NCI-H1092 treated with DMSO at 0.1 percent for 48 hours (cell line): ENCODE measurements at places on chromosomes 1 and 21.

- DNase-seq, result no peak
These were observed 460 bp upstream of the ADORA1 start for GRCh38 chr1:203126866-203127665.

DNA sequence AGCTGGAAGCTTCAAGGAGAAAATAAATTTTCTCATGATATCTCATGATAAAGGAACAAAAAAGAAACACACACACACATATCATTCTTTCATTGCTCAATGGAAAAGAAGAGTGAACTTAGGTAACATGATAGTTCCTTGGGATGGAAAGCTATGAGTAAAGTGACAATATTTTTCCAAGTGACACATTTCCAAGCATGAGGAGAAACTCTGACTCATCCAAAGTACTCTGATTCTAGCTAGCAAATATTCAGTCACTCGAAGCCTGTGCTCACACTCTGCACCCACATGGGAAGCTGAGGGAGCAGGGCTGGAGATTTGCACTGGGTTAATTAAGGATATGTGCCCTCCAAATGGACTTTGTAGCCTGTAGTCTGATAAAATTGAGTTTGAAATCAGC, 222.4 kb downstream of the LRRC40 start:
- no peak for DNase-seq

DNA sequence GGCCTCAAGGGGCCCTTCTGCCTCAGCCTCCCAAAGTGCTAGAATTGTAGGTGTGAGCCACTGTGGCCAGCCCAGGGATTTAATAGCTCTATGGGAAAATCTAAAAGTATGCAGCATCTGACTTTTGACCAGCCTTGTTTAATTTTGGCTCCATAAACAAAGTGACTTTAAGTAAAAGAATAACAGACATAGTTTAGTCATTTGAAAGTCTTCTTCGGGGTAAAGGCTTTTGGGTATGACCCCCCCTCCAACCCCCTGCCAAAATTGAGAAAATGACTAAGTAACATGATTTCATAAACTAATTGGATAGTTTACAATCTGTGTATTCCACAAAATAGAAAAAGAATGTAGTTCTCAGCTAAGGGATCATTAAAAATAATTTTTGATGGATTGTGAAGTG, 17.0 kb downstream of the GPBP1L1 start:
- DNase-seq, result no peak

GRCh38 chr1:2543543-2544092, 12.6 kb upstream of the TNFRSF14 start:
- DNase-seq, result no peak

GRCh38 chr1:156506450-156506849, 5.9 kb upstream of the MEF2D start:
- no peak for DNase-seq

DNA sequence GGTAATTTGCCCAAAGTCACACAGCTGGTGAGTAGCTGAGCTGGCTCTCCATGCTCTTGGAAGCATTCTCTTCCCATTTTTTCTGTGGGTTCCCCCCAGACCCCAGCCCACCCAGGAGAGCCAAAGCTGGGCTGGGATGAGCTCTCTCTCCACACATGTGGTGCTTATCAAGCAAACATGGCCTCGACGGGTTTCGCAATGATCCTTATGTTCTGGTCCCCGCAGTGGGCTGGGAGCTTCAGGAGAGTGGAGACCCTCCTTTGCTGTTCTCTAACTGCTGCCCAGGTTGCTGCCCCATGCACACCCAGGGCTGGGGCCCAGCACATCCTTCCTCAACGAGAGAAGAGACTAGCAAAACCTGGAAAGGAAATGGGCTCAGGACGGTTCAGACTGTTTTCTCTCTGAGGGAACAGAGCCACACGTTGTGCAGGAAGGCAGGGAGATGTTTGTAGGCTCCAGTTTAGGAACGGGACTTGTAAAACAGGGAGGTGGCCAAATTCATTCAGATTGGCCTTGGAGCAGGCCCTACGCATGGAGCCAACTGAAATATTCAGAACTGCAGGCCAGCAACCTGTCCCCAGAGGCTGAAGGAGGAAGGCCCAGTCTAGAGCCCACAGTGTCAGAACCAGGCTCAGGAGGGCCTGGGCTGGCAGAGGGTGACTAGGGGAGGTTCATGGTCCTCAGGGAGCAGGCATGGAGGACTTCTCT, 27.2 kb upstream of the CSF1 start:
- DNase-seq, result no peak

GRCh38 chr1:64050601-64051000, 152.8 kb upstream of the UBE2U start:
- no peak for DNase-seq

DNA sequence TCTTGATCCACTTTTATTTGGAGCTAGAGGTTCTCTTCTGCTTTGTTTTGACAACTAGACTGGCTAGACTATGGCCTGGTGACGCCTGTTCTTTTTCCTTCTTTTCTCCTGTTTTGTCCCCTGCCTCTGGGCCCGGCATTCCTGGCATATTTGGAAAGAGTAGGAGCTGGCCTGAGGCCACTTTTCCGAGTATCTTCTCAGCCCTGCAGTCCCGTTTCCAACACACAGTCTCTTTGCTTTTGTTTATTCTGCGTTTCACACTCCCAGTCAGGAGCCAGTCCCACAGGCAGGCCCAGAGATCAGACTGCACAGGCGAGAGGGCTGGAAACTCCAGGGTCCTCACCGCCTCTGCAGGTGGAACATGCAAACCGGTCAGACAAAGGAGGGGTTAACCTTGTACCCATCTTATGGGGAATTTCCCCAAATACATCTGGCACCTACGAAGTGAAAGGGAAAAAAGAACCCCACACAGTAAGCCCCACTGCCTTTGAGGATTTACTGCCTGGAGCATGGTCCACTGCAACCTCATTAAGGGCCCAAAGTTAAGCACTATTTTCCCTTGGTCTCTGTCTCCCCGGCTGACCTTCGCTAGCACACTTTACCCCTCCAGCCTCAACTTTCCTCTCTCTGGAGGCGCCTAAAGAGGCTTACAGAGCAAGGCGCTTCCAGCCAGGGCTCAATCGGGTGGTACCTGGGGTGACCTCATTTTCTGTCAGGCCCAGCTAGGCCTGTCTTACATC, 141.1 kb downstream of the TOMM20 start:
- no peak for DNase-seq

DNA sequence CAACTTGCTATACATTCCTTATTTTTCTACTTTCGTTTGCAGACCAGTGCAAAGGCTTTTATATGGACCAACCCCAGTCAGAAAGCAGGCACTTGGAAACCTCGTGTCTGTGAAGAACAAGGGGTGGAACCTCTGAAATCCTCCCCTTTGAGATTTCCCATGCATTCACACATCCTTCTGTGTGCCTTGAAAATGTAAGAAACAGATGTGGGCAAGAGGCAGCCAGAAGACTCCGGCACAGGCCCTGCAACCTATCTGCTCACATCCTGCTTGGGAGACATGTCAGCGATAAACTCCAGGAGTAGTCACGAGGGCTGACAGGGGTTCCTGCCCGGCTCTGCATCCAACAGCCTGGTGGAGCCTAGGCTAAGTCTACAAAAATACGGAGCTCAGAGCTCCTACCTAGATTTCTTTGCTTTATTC, 42.5 kb downstream of the ETS2 start:
- no peak for DNase-seq

GRCh38 chr1:117268535-117269455, 58.1 kb upstream of the VTCN1 start:
- DNase-seq, result no peak

DNA sequence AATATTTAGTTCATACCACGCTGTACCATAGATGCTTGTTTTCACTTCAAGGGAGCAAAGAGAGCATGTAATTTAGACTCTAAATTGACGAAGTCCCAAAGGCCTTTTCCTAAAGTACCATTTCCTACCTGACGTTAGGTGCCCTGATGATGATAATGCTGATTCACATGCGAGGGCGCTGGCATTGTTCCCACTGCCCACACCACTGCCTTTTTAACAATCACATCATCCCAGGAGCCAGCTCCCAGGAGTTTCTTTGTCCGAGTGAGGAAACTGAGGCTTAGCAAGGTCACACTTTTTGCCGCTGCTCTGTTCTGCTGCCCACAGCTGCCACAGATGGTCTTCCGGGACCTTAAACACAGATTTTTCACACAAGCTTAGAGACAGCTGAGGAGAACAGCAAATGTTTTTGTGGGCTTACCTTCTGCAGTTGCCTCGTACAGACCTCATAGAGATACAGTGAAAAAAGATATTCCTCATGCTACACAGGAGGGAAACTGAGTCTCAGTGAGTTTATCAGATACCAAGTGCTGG, 69.4 kb downstream of the EVA1C start:
- no peak for DNase-seq

- DNase-seq, result no peak
These were observed 34.9 kb upstream of the LYPLAL1 start for GRCh38 chr1:219138747-219139146.

DNA sequence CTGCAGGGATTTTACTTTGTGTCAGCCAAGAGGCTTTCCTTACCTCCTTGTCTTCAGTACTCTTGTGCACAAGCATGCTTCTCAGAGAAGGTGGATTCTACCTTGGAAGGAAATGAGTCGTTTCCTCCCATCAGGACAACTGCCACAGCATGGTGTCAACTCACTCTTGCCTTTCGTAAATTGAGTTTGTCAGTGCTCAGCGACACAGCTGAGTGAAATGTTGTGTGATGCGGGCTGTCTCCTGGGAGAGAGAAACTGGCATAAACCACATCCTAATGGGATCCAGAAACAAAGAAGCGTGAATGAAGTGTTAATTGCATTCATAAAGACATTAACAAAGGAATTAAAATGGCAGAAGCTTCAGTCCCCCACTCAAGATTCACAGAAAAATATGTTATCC, 51.5 kb upstream of the SLC22A15 start:
- no peak for DNase-seq

DNA sequence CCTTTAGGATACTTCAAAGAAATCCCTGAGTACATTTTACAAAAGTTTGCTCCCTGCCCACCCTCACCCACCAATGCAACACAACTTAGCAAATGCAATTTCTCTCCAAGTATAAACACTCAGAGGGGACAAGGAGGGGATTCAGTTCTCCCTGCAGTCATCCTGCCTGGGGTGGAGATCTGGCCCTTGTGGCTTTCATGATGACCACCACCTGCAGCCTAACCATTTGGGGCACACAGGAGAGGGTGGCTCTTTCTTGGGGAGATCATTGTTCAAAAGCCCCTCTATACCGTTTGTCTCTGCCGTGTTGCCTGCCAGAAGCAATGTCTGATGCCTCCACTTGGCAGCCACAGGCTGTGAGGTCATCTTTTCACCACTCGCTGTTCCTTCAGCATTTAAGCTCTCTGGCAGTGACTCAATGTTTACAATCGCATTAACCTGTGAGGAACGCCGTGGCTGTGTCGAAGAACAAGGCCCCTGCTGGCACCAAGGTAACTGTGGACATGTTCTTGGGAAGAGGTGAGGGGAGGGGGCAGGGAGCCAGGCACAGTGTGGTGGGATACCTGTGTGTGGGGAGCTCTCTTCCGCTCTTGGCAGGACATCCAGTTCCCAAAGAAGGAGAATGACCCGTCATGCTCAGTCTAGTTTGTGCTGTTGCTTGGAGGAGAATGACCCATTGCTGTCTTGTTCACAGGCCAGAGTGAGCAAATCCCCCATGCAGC, 103.9 kb upstream of the DUSP10 start:
- DNase-seq, result peak; percentile 81

GRCh38 chr1:17161137-17161740, 42.0 kb upstream of the PADI2 start:
- no peak for DNase-seq

DNA sequence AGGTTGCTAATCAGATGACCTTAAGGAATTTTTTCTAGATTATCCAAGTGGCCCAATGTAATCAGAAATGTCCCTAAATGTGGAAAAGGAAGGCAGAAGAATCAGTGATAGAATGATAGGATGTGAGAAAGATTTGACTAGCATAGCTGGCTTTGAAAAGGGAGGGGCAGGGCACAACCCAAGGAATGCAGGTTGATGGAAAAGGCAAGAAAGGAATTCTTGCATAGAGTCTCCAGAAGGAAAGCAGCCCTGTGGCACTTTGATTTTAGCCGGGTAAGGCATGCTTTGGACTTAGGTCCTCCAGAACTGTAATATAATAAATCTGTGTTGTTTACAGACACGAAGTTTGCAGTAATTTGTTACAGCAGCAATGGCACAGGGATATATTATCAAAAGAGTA, 375.7 kb upstream of the B3GALT2 start:
- no peak for DNase-seq

- no peak for DNase-seq
These were observed 8.6 kb upstream of the PIGV start for GRCh38 chr1:26779098-26779668.

DNA sequence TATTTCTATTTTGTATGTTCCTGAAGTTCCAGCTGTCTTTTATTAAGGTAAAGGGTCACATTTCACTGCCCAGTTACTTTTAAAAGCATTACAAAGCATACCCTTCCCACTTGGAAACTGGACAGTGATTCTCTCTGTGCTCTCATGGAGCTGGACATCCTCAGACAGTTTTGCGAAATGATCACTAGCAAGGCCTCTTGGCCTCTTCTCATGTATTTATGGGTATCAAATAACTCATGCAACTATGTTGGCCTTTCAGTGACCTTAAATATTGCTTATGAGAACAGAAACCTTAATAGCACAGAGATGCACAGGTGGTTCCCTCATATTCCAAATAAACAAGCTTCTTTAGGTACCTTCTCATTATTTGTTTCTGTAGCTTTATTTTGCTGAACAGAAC, 7.9 kb upstream of the AMPD1 start:
- no peak for DNase-seq

DNA sequence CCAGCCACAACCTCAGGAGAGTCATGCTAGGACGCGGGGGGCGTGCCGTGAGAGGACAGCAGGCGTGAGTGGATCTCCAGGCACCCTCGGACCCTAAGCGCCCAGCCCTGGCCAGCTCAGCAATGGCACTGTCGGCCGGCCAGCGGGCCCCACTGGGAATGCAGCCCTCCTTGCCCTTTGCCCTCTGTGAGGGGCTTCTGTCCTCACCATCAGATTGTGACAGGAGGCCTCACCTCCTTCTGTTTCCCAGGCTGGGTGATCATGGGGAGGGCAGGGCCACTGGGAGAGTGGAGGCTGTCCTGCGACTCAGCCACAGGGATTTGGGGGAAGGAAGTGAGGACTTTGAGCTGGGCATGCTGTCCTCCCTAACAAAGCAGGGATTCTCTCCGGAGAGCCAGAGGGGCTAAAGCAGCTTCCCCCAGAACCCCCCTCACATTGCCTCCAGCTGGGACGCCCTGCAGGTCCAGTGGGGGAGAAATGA, 6.6 kb upstream of the LRRC3 start:
- DNase-seq, result no peak

- no peak for DNase-seq
These were observed 16.7 kb upstream of the WASF2 start for GRCh38 chr1:27506703-27507102.

- peak; percentile 0 for DNase-seq
These were observed 12.0 kb downstream of the TSHB start for GRCh38 chr1:115041654-115042053.

DNA sequence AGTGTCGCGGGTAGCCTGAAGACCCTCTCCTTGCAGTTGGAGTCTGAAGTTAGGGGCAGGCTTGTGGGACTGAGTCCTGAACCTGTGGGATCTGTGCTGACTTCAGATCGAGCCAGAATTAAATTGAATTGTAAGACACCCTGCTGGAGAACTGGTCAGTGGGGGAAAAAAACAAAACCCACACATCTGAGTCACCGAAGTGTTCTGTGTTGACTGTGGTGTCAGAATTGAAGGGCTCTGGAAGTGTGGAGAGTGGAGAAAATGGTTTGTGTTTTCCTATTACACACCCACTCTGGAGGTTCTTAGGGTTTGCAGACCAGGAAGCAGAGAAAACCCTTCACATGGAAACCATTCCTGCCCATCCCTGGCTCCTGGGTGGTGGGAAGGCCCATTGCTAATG, 209.5 kb upstream of the GALNT2 start:
- no peak for DNase-seq
